HEK293T (cell line): ENCODE measurements at places on chromosomes 7 and 10.

DNA sequence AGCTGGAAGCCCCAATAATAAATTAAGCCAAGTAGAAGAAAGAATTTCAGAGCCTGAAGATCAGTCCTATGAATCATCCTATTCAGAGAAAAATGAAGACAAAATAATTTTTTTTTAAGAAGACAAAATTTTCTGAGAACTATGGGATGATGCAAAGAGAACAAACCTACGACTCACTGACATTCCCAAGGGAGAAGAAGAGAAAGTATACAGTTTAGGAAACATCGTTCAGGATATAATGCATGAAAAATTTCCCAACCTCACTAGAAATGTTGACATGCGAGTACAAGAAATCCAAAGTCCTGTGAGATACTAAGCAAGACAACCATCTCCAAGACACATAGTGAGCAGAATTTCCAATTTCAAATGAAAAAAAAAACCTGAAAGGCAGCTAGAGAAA, 150.5 kb downstream of the THSD7A start:
- no peak for DNase-seq

DNA sequence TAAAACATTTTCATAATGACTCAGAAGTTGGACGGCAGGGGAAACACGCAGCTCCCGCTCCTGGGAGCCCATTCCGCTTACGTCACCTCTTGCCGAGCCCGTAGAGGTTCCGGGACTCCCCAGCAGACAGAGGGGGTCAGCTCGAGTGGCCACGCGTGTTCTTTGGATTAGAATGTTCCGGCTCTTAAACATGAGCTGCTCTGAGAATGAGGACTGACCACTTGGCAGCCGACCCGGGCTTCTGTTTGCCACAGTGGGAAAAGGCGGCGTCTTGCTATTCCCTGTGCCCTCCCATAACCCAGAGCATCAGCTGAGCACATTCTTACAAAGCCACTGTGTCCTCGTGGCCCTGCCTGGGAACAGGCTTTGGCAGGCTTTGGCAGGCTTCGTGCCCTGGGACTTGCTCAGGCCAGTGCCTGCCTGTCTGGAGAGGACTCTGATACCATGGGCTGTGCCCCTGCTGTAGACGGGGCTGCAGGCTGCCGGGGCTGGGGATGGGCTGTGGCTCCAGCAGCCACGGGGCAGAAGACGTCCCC, 40.1 kb downstream of the PFKP start:
- no peak for DNase-seq

DNA sequence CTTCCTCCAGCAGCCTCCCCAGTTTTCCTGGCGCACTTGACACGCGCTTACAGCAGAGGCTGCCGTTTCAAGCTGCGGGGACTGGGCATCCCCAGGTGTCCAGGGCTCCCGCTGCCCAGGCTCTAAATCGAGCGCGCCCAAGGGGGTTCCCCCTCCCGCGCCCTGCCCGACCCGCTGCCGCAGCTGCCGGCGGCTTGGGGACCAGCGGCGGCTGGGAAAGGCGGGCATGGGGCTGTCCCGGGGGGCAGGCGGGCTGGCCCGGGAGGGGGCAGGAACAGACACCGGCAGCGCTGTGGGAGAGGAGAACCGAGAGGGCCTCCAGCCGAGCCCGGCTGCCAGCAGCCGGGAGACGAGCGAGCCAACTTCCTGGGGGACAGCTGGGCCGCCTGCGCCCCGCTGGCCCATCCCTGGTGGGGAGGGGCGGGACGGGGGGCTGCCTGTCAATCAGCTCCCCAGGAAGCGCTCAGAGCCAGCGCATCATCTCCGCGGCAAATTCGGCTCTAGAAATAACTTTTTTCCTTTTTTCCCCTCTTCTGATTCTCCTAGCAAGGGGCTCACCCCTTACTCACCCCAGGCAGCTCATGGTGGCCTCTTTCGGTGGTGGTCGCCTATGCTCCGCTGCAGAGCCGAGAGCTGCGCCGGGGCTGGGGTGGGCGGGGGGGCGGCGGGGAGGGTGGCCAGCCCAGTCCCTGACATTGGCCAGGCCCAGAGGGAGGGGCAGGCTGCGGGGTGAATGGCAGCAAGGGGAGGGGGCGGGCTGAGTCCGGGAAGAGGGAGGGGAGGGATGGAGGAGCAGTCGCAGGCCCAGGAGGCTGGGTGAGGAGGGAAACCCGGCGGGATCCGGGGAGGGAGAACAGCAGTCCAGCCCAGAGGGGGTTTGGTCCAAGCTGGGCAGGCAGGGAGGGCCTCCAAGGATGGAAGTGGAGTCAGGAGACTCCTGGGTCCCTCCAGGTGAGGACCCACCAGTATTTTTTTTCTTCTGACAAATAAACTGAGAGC, 14.7 kb downstream of the GRID2IP start:
- no peak for DNase-seq

GRCh38 chr10:89296220-89296648, 5.6 kb upstream of the IFIT2 start:
- DNase-seq = no peak
